Thoracic aorta (tissue), 2 donors: ENCODE measurements at places on chromosomes 3 and 15.

- no peak for DNase-seq
Observed at GRCh38 chr3:41199866-41200668, 762 bp downstream of the CTNNB1 start.

DNA sequence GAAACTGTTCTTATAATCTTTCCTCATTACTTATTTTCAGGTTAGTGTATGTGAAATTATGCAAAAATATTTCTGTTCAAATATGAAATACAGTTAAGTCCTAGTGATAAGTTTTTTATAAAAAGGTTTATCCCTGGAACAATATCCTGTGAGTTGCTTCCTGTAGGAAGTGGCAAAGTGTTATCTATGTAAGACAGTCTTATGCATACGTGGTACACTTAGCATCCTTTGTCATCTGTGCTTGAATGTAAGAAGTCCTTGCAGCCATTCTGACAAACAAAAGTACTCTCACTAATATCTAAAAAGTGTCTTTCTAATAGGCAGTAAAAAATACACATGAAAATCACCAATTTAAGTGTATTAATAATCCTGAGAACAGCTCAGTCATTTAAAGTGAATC is 372.5 kb upstream of the BCHE start:
- DNase-seq, result no peak

- DNase-seq, result no peak
Observed at GRCh38 chr15:63263519-63263918, 13.9 kb upstream of the APH1B start.

- no peak for DNase-seq
Observed at GRCh38 chr3:184873141-184873540, 61.2 kb downstream of the VPS8 start.

DNA sequence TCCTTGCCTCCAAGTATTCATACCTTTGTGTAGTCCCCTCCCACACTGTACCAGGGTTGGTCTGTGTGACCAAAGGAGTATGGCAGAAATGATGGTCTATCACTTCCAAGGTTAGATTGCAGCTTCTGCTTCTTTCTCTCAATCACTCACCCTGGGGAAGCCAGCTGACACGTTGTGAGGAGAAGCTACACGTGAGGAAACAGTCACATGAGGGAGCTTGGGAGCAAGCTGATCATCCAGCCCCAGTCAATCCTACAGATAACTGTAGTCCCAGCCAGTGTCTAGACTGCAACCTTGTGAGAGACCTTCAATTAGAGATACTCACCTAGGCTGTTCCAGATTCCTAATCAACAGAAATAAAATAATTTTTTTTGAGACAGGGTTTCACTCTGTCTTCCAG is 6.2 kb upstream of the ZNF774 start:
- DNase-seq, result no peak

GRCh38 chr3:65902304-65902793 is 136.4 kb downstream of the MAGI1 start:
- no peak for DNase-seq

DNA sequence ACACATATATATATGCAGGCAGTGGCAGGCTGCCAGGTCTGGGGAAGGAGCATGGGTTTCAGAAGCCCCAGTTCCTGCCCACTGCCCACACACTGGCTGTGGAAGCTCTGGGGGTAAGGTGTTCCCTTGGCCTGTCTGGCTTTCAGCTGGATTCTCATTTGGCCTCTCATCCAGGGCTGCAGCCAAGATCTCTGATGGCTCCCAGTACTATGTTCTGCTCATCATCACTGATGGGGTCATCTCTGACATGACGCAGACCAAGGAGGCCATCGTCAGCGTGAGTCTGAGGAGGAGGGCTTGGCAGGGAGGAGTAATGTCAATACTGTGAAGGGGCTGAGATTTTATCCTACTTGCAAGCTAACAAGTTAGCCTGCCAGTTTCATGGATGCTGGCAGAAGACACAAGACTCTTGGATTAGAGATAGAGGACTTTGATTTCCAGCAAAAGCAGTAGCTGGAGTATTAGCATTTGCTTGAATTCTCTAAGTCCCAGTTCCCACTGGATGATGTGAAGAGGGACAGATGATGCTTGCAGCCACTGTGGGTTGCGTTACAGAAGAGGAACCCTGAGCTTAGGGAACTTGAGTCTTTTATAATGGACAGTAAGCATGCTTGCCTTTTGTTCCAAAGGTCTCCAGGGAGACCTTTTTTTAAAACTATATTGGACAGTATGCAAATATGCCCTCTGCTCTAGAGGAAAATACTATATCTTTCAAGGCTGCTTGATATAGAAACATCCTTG is 5.6 kb upstream of the BRPF1 start:
- DNase-seq, result no peak

GRCh38 chr3:87206070-87206469 is 21.0 kb upstream of the CHMP2B start:
- DNase-seq, result no peak

DNA sequence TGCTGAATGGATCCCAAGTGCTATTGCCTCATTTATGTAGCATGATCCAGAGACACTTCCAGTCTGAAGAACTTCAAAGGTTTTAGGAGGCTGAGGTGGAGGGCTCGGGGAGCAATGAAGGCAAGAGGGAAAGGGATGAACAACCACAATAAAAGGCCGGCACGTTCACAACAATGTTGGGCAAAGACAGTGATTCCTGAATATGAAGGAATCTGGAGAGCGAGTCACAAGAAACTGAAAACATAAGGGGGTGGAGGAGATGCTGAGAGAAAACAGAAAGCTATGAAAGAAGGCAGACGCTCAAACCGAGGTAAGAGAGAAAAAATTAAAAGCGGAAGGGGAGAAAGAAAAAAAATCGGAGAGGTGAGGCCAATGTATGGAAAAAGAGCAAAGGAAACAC is 120.1 kb downstream of the GREM1 start:
- no peak for DNase-seq

DNA sequence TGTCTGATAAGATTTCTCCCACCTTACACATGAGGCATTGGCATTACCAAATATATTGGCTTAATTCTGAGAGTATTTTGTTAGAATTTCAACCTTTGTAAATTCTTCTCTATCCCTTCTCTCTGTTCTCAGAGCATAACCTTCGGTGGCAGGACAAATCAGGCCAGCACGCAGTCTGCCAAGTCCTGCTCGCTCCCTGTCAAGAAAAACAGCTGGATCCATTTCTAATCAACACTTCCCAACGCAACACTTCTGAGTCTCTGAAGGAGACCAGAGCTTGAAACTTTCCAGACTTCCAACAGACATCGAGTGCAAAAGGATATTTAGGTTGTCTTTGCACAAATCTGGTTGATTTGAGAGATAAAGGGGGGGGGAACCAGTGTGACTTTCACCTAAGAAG is 125.7 kb downstream of the SV2B start:
- no peak for DNase-seq

DNA sequence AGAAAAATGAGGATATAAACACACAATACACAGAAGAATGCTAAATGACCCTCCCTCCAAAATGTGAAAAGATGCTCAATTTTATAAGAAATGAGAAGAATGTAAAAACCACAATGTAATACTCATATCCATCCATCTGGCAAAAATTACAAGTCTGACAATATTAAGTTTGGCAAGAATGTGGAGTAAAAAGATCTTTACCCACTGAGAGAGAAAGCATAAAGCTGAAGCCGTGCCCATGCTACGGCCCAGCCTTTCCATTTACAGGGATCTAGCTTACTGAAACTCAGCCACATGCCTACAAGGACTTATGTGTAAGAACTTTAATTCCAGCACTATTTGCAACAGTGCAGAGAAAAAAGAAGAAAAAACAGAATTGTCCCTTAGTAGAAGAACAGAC is 42.9 kb downstream of the ATP13A3 start:
- DNase-seq, result no peak

GRCh38 chr3:49341996-49342395 is 2.1 kb upstream of the USP4 start:
- DNase-seq, result no peak

DNA sequence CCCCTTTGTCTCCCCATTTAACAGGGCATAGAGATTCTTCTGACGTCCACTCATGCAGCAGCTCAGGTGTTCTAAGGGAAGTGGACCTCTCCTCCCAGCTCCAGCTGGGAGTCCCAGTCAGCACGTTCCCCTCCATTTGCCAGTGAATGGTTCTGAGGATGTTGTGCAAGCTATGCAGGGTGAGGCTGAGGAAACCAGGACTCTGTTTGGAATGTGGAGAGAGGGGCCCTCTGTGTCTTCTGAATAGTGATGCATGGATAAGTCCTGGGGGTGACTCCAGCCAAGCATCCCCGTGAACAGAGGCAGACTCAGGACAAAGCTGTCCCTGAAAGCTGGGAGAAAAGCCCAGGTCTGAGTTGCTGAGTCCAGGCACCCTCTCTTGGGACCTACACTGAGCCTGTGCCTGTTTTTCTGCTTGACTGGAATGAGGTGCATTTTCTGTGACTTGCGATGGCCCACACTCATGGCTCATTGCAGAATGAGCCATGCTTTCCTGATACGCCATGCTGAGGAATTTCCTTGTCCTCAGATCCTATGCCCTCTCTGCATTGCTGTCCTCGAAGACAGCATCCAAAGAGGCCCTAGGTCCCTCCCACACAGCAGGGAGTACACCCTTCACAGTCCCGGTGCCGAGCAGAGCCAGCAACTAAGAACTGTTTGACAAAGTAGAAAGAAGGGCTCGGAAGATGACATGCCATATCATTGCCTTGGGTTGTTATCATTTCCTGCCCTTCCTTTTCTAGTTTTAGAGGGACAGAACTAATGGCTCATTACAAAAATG is 185.2 kb downstream of the ATP10A start:
- no peak for DNase-seq

GRCh38 chr3:100264242-100264641 is 3.5 kb downstream of the TBC1D23 start:
- DNase-seq, result no peak

DNA sequence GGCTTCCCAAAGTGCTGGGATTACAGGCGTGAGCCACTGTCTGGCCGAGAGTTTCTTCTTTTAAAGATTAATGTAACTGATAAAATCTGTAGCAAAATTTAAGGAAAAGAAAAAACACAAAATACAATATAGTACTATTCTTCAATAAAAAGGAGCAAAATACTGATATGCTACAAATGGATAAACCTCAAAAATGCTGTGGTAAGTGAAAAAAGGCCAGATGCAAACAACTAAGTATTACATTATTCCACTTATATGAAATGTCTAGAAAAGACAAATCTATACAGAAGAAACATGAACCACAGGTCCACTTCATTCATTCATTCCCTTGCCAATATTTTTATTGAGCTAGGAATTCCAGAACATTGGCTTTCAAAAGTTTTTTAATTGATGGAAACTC is 299.5 kb downstream of the CTNNB1 start:
- no peak for DNase-seq

- DNase-seq, result no peak
Observed at GRCh38 chr15:22262613-22263020, 182.3 kb downstream of the OR4M2 start.

GRCh38 chr15:72037321-72037720 is 80.6 kb downstream of the MYO9A start:
- no peak for DNase-seq

GRCh38 chr3:55013145-55013925 is 85.5 kb upstream of the LRTM1 start:
- no peak for DNase-seq

DNA sequence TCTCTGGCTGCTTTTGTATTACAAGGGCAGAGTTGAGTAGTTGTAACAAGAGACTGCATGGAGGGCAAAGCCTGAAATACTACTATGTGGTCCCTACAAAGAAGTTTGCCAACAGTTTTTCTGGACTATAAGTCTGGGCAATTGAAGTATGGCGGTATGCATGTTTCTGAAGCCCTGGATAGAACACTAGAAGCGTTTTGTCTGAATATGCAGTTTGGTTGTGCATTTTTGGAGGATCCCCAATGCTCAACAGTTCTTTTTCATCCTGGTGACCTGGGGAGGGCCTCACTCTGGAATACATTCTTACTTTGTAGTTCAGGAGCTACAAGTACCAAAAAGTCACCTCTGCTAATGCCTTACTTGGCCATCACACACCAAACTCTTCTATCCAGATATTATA is 29.6 kb downstream of the SH3GL3 start:
- DNase-seq, result no peak

GRCh38 chr3:113829576-113830354 is 8.8 kb upstream of the GRAMD1C start:
- no peak for DNase-seq

DNA sequence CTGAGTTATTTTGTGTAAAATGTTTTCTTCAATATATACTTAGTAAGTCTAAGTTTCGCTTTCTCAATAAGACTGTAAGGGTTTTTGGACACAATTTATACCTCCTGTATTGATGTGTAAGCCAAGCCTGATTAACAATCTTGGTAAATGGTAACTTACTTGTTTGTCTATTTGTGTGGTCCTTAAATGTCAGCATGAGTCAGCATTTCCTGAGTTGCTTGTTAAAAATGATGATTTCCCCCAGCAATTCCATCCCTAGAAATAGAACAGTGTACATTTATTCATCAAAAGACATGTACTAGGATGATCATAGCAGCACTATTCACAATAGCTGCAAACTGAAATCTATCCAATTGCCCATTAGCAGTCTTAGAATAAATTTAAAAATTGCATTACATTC is 53.4 kb upstream of the LRIG1 start:
- no peak for DNase-seq

GRCh38 chr3:187093320-187093719 is 46.0 kb downstream of the RPL39L start:
- DNase-seq, result no peak

DNA sequence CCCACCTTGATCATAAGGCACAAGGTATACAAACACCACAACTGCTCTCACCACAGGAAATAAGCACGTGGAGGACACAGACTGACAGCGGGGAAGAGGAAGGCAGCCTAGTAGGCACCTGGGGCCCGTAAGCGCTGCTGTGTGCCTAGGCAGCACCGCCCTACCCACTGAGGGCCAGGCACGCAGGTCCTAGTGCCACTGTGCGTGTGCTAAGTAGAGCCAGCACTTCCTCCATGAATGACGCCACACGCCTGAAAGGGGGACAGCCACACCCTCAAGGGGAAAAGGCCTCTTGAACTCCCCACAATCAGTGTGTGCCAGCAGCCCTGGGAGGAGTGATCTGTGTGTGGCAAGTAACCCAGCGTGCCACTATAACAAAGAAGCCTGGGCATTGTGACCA is 73.0 kb downstream of the ATP1B3 start:
- DNase-seq, result no peak

DNA sequence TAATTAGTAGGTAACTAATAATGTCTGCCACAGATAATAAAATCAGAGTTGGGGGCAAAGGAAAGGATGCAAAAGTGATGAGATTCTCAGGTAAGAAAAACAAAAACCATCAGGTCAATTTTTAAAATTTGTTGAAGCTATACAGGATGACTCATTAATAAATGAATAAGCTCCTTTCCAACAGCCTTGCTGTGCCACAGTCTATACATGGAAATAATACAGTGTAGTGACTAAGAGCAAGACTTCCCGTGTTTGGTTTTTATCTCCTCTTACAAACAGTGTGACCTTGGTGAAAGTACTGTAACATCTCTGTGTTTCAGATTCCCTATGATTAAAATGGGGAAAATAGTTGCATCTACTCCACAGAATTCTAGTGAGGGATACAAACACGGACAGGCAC is 331.6 kb downstream of the PYDC2 start:
- DNase-seq, result no peak

GRCh38 chr15:34188711-34189110 is 21.2 kb downstream of the KATNBL1 start:
- DNase-seq, result no peak
